ENCODE measurements at places on chromosomes 1 and 21.

- H3K36me3 ChIP-seq: no peaks in the 10 kb centered on the region
- no peaks in the 10 kb centered on the region for H3K4me1 ChIP-seq
- no peaks in the 10 kb centered on the region for H3K27me3 ChIP-seq
- DNase-seq: no peak
Measured at GRCh38 chr1:1129381-1129821, 13.5 kb upstream of the C1orf159 start.

DNA sequence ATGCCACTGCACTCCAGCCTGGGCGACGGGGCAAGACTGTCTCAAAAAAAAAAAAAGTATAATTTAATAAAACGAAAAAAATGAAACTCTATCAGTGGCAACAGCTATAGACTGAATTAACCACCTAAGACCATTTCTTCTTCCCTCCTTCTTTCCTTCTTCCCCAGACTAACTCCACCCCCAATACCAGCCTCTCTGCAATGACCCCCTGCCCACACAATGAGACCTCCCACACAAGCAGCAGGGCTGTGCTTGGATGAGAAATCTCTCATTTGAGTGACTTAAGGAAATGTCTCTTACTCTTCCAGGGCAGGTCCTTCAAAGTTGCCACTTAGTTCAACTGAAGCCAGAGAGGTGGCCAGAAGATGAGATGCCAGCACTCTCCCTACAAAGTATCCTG lies 94.5 kb upstream of the SYT6 start:
- no peak overlapping the region for H3K4me3 ChIP-seq
- H3K4me1 ChIP-seq: no peaks in the 10 kb centered on the region
- no peaks in the 10 kb centered on the region for H3K27me3 ChIP-seq
- DNase-seq: no peak

GRCh38 chr21:29182691-29183092 lies 52.2 kb downstream of the MAP3K7CL start:
- no peaks in the 10 kb centered on the region for H3K27me3 ChIP-seq
- H3K4me3 ChIP-seq: no peak overlapping the region
- H3K4me1 ChIP-seq: peaks cover 8% of the 10 kb centered on the region

DNA sequence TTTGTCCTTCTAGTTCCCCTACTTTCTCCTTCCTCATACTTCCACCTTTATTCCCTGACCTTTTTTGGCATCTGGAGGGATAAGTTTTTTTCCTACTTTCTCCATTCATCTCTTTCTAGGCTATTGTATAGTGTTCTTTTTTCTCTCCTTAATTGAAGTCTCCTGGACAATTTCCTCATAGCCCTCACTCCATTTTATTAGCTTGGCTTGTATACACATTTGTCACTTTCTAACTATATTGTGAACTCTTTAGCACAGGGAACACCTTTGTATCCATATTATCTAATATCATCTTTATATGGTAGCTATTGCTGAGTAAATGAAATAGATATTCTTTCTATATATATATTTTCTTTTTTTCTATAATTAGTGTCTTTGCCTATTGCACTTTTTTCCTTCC lies 47.6 kb downstream of the TMED5 start:
- H3K4me1 ChIP-seq: no peaks in the 10 kb centered on the region
- H3K36me3 ChIP-seq: peaks cover 94% of the 10 kb centered on the region
- no peak for DNase-seq
- no peak overlapping the region for H3K4me3 ChIP-seq

DNA sequence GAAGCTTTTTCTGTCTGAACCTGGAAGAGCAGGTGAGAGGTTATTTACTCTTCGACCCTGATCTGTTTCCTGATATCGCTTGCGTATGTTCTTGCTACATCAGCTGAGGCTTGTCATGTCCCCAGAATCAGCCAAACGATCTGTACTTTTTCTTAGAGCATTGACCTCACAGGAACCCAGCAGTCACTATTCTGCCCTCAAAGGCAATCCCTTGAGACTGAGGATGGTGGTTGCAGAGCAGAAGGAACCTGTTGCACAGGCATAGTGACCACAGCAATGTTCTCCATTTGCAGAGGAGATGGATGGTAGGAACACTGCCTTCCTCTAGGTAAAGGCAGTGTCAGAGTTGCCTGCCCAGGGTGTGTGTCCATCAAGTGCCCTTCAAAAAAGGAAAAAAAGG lies 11.3 kb upstream of the LACTBL1 start:
- H3K4me3 ChIP-seq: no peak overlapping the region
- no peaks in the 10 kb centered on the region for H3K36me3 ChIP-seq
- no peak overlapping the region for H3K27ac ChIP-seq
- no peak for DNase-seq

- peaks cover 38% of the 10 kb centered on the region for H3K4me1 ChIP-seq
- H3K27me3 ChIP-seq: no peaks in the 10 kb centered on the region
- H3K36me3 ChIP-seq: no peaks in the 10 kb centered on the region
- peak overlapping the region; percentile 11 for H3K27ac ChIP-seq
Measured at GRCh38 chr1:65267683-65268082, 41.7 kb upstream of the DNAJC6 start.

DNA sequence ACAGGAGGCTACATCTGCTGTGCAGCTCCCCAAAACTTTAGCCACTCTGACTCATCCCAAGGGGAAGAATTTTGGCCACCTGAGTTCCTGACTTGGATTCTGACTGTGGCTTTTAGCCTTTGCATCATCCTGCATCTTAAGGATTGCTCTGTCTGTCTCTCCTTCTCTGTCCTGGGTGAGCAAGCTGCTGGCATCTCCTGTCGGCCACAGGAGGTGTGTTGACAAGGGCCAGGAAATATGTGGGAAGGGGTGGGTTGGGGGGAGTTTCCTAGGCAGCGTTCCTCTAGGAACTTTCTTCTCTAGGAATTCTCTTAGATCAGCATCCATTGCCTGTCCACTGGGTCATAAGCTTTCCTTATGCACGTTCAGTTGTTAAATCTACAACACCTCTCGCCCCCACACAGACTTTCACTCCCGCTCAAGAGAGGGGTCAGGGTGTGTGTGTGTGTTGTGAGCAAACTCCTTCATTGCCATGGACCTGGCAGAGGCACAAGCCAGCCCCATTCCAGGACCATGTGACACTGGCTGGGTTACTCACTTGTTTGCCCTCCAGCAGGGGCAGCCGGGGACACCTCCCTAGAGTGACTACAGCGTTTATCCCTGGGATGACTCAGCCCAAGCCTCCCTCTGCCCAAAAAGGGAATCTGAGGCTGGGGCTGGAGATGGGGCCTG lies 145.0 kb upstream of the DUSP10 start:
- no peak overlapping the region for H3K27ac ChIP-seq
- H3K4me1 ChIP-seq: no peaks in the 10 kb centered on the region
- peak; percentile 11 for DNase-seq
- H3K36me3 ChIP-seq: no peaks in the 10 kb centered on the region
- no peak overlapping the region for H3K4me3 ChIP-seq

- peaks cover 34% of the 10 kb centered on the region for H3K36me3 ChIP-seq
- H3K27ac ChIP-seq: peak overlapping the region; percentile 43
Measured at GRCh38 chr1:150487763-150488115, 520 bp downstream of the TARS2 start.

DNA sequence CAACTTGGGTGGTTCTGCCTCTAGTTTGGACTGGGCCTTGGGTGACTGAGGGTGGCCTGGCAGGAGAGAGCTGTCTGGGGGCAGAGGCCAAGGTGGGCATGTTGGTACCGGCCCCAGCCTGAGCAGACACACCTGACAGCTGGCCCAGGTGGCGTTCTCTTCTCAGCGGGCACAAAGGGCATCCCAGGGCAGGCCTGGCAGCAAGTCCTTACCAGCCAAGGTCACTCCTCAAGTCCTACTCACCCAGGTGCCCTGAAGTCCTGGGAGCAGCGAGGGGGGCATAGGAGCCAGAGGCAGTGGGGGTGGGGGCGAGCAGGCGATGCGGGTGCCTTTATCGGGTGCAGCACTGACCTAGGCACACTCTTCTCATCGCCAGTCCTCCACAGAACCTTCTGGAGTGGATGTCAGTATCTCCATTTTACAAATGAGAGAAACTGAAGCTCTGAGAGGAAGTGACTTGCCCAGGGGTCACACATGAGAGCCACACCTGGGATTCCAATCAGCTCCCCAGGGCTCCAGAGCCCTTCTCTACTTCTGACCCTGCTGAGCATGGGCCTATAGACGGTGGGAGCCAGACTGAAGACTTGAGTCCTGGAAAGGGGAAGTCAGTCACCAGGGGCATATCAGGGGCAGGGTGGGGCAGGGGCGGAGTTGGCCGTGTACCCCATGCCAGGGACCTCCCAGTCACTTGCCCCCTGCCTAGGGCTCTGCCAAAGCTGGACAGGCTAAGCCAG lies 587 bp upstream of the SLC25A34 start:
- H3K27me3 ChIP-seq: no peaks in the 10 kb centered on the region
- DNase-seq: peak; percentile 52
- H3K27ac ChIP-seq: no peak overlapping the region
- H3K4me1 ChIP-seq: no peaks in the 10 kb centered on the region
- H3K4me3 ChIP-seq: no peak overlapping the region

DNA sequence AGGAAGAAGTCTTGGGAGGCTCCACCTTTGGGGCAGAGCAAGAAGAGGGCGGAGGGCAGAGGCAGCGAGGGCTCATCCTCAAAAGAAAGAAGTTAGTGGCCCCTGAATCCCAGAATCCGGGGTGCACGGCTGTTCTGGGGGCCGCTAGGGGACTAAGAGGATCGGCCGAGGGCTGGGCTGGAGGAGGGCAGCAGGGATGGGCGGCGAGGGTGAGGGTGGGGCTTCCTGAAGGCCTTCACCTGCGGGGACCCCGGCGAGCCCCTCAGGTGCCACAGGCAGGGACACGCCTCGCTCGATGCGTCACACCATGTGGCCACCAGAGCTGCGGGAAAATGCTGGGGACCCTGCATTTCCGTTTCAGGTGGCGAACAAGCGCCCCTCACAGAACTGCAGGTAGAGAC lies 23.9 kb downstream of the COL6A1 start:
- H3K4me1 ChIP-seq: no peaks in the 10 kb centered on the region
- H3K36me3 ChIP-seq: no peaks in the 10 kb centered on the region
- DNase-seq: no peak

DNA sequence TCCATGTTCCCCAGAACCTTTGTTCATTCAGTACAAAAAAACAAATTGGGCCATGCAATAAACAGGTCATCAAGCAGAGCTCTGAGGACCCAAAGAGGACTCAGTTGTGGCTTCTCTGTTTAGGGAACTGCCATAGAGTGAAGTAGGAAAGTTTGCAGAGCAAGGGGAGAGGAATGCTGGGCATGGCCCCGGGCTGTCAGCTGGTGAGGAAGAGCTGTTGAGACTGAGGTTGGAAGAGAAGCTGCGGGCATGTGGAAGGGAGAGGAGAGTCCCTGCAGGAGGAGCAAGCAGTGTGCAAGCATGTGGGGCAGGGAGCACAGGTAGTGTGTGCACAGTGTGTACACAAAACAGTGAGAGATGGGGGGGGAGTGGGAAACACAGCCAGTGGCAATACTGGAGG lies 71.8 kb downstream of the NTPCR start:
- no peak overlapping the region for H3K4me3 ChIP-seq
- peaks cover 10% of the 10 kb centered on the region for H3K4me1 ChIP-seq
- no peaks in the 10 kb centered on the region for H3K27me3 ChIP-seq
- H3K36me3 ChIP-seq: no peaks in the 10 kb centered on the region

GRCh38 chr1:92168657-92169056 lies 49.1 kb upstream of the C1orf146 start:
- no peaks in the 10 kb centered on the region for H3K27me3 ChIP-seq
- no peak overlapping the region for H3K4me3 ChIP-seq
- no peaks in the 10 kb centered on the region for H3K4me1 ChIP-seq
- DNase-seq: no peak

- H3K36me3 ChIP-seq: no peaks in the 10 kb centered on the region
- H3K4me3 ChIP-seq: peak overlapping the region; percentile 53
- H3K27ac ChIP-seq: no peak overlapping the region
- H3K4me1 ChIP-seq: peaks cover 23% of the 10 kb centered on the region
- H3K27me3 ChIP-seq: peaks cover 32% of the 10 kb centered on the region
- DNase-seq: peak; percentile 32
Measured at GRCh38 chr1:75615613-75616435, 4.9 kb upstream of the SLC44A5 start.

DNA sequence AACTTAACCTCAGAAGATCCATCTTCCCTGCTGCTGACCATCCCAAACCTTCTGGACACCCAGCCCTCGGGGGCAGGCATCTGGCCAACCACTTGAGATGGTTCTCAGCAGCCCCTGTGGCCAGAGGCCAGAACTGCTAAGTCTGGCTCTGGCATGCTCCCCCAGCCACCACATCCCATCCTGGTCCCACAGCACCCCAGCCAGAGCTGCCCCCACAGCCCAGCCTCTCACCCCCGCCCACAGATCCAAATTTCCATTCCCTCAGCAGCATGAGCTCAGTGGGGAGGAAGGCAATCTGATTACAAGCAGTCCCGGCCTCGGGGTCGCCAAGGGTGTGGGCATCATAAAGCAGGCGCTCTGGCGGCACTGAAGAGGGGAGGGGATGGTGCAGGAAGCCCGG lies 45.6 kb downstream of the GLIS1 start:
- no peaks in the 10 kb centered on the region for H3K4me1 ChIP-seq
- no peak overlapping the region for H3K27ac ChIP-seq
- peak; percentile 9 for DNase-seq
- no peaks in the 10 kb centered on the region for H3K36me3 ChIP-seq
- H3K27me3 ChIP-seq: no peaks in the 10 kb centered on the region

- no peaks in the 10 kb centered on the region for H3K4me1 ChIP-seq
- H3K27me3 ChIP-seq: no peaks in the 10 kb centered on the region
- H3K27ac ChIP-seq: no peak overlapping the region
- DNase-seq: peak; percentile 61
Measured at GRCh38 chr1:210448297-210448892, 119.7 kb downstream of the HHAT start.

- no peaks in the 10 kb centered on the region for H3K36me3 ChIP-seq
- H3K27ac ChIP-seq: no peak overlapping the region
- DNase-seq: no peak
- peaks cover 13% of the 10 kb centered on the region for H3K4me1 ChIP-seq
Measured at GRCh38 chr1:52634111-52634510, 1.1 kb downstream of the SHISAL2A start.

DNA sequence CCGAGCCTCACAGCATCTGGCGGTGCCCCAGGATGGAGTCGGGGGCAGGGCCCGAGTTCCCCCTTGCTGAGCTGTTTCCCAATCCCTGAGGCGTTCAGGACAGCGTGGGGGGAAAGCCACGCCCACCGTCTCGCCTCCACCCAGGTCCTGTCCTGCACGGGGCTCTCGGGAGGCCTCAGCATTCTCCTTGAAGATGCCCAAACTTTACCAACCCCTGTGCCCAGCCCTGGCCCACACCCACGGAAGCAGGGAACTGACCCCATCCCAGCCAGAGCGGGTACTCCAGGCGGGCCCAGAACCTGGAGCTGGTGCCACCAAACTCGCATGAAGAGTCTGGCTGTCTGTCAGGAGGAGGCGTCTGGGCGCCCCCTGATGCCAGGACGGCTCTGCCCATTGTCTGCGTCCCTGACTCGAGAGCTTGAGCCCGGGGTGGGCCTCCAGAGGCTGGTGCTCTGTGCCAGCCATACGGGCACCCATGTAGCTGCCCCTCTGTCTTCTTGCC lies 35.3 kb upstream of the POFUT2 start:
- no peak overlapping the region for H3K4me3 ChIP-seq
- no peak for DNase-seq
- H3K4me1 ChIP-seq: no peaks in the 10 kb centered on the region
- no peaks in the 10 kb centered on the region for H3K36me3 ChIP-seq
- H3K27me3 ChIP-seq: no peaks in the 10 kb centered on the region

GRCh38 chr21:35585878-35586277 lies 474.4 kb downstream of the SETD4 start:
- no peak overlapping the region for H3K4me3 ChIP-seq
- no peaks in the 10 kb centered on the region for H3K27me3 ChIP-seq
- H3K36me3 ChIP-seq: no peaks in the 10 kb centered on the region

- no peaks in the 10 kb centered on the region for H3K4me1 ChIP-seq
- H3K27ac ChIP-seq: no peak overlapping the region
- no peaks in the 10 kb centered on the region for H3K27me3 ChIP-seq
- no peak overlapping the region for H3K4me3 ChIP-seq
- H3K36me3 ChIP-seq: no peaks in the 10 kb centered on the region
Measured at GRCh38 chr1:52913014-52913413, 8.5 kb downstream of the ECHDC2 start.

- no peaks in the 10 kb centered on the region for H3K4me1 ChIP-seq
- peaks cover 40% of the 10 kb centered on the region for H3K27me3 ChIP-seq
- H3K36me3 ChIP-seq: no peaks in the 10 kb centered on the region
Measured at GRCh38 chr1:22370190-22370498, 81.5 kb upstream of the ZBTB40 start.
